ENCODE measurements at places on chromosomes 6 and 20.

- DNase-seq: no peak
These were observed 96.7 kb downstream of the KLHL32 start for GRCh38 chr6:97021194-97021593.

- no peak for DNase-seq
These were observed 993.8 kb upstream of the MAP3K7 start for GRCh38 chr6:91580635-91581034.

DNA sequence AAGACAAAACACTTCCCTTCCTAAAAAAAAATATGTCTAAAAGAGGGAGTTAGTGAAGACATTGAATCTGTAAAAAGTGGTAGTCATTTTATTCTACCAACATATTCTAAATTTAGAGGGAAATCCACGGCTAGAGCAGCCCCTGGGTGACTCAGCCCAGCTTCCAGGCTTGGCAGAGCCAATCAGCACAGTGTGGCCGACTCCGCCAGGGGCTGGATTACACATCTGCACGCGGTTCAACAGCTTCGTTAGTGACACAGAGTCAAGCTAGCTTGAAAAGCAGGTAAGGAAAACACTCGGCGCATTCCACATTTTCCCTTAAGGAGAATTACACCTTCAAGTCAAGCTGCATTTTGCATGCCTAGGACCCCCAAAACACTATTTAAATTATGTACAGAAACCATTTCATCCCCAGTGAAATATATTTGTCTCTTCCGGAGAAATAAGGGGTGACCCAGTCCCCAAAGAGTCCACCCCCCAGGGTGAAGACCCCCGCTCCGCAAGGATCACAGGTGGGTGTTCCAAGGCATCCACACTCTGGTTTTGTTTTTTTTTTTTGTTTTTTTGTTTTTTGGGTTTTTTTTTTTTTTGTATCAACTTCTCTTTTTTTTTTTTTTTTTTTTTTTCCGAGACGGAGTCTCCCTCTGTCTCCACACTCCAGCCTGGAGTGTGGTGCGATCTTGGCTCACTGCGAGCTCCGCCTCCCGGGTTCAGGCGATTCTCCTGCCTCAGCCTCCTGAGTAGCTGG is 58.4 kb upstream of the ARID1B start:
- DNase-seq: no peak

DNA sequence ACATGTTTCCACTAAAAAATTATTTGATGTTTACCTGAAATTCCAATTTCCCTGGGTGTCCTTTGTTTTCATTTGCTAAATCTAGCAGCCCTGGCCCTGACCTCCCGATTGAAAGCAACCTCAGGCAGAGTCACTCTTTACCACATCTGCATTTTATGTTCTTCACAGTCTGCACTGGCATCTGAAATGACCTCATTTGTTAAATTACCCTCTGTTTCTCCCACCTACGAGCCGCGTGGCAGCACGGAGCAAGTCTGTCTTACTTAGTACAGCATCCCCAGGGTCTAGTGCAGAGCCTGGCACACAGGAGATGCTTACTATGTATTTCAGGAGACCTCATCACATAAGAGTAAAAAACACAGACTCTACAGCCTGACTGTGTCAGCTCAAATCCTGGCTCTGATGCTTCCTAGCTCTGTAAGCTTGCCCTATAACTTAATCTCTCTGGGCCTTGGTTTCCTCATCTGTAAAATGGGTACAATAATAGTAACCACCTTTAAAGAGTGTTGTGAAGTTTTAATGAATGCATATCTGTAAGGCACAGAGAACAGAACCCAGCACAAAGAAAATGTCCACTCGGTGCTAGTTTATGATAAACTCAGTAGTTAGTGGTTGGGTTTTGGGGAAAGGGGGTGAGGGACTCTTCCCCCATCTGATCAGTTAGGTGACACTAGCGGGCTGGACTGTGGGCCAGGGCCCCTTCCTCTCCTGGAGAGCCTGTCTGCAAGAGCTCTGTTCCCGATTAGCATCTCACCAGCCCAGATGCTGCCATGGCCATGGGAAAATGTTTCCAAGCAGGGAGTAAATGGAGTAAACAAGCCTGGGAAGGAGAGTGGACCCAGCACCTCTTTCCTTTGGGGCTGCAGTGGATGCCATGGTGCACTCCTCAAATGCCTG is 88.2 kb downstream of the PREX1 start:
- DNase-seq: no peak

GRCh38 chr6:121520337-121521163 is 85.1 kb downstream of the GJA1 start:
- no peak for DNase-seq

GRCh38 chr6:107179004-107179403 is 63.7 kb upstream of the BEND3 start:
- no peak for DNase-seq

DNA sequence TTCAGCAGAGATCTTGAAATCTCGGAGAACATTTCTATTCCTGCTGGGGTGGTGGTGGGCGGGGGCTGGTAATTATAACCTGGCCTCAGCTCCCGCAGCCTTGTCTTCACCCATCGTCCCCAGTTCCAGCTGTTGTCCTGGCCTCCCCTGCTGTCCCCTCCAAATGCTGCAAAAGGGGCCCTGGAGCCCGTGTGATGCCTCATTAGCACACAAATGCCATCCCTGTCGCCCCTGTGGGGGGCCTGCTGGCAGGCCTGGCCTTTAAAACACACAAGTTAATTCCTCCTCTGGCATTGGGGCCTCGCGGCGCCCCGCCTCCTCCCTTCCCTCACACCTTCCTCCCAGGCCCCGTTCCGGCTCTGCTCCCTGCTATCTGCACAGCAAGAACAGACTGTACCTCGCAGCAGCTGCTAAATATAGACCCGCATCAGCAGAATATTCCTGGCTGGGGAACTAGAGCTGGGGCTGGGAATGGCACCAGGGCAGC is 85.7 kb downstream of the CDH22 start:
- DNase-seq: no peak

DNA sequence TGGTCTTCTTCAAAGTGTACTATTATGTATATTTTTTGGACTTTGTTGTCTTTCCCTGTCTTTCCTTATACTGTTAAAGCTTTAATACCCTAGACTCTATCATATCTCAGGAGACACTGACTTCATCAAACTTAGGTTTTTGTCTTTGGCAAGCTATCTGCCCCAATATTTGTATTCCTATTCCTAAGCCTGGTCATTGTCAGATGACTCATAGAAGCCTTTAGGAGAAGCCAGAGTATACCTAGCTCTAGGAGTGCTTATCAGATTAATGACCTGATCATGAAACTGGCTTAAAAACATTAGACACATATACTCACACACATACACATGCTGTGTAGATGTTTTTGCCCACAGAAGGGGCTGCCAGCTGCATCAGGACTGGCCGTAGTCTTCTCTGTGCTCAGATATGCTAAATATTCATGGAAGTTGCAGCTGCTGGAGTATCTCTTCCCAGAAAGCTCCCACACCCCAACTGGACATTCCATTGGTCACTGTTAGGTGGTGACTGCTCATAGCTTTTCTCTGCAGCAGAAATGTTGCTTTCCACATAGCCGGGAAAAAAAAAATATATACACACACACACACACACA is 102.0 kb downstream of the ANKS1A start:
- no peak for DNase-seq

GRCh38 chr6:106730264-106730663 is 100.9 kb downstream of the QRSL1 start:
- DNase-seq: no peak

DNA sequence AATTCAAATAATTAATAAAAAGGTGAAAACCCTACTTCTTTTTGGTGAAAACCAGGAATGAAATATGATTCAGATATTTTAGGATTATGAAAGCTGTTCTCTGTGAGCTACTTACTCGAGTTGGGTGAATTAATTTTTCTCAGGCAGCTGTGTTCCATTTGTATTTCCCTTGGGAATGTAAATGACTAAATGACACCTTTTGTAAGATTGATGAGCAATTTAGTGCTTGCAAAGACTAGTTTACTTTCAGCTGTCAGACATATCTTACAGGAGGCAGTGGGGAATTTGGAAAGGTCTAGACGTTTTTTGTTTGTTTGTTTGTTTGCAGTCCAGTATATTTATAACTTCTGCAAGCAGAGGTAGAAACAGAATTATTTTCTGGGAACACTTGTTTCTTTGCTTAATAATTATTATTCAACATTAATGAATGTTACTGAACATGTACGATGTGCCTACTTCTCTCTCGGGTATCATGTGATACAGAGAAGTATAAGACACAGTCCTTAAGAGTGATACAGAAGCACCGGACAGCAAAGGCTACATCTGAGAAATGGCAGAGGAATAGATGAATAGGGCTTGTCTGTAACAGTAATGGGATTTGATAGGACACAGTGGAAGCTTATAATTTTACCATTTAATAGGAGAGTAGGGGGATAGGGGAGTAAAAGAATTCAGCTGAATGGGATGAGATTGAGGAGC is 91.3 kb downstream of the AKAP7 start:
- no peak for DNase-seq

DNA sequence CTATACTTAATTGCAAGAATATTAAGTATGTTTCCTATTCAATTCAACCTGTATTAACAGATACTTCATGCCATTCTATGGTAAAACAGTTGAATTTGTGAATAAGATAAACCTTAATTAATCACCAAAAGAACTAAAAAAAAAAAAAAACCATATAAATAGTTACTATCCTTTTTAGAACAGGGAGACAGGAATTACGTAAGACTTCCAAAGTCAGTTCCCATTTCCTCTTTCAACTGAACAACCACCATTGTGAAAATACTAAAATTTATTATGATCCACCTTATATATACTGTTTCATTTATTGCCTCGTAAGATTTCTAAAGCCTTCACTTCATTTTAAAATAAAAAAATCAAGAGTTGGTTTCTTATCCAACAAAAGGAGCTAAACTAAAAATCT is 9.4 kb downstream of the CCNC start:
- no peak for DNase-seq

DNA sequence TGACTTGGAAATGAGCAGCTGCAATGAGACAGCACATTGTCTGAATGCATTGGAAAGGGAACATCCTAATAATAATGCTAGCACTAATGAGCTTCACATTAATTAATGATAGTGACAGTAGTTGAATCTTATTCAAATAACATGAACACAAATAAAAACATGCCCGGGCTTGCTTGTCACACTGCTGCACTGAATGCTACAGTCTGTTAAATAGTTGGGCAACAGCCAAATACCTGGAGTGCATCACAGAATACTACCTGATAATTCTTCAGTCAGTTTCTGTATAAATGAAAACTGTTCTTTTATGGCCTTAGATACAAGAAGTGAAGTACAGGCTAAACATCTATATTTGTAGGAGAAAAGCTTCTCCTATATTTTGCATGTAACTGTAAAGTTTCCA is 458.7 kb downstream of the RNF144B start:
- no peak for DNase-seq
